Epithelial cell of esophagus (primary cell): ENCODE measurements at places on chromosomes 5 and 9.

DNA sequence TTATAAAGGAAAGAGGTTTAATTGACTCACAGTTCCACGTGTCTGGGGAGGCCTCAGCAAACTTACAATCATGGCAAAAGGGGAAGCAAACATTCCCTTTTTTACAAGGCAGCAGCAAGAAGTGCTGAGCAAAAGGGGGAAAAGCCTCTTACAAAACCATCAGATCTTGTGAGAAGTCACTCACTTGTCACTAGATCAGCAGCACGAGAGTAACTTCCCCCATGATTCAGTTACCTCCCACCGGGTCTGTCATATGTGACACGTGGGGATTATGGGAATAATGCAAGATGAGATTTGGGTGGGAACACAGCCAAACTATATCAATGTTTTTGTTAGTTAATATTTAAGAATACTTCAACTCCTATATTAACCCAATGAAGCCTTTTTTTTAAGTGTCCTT, 275.2 kb upstream of the CDH9 start:
- DNase-seq, result no peak

DNA sequence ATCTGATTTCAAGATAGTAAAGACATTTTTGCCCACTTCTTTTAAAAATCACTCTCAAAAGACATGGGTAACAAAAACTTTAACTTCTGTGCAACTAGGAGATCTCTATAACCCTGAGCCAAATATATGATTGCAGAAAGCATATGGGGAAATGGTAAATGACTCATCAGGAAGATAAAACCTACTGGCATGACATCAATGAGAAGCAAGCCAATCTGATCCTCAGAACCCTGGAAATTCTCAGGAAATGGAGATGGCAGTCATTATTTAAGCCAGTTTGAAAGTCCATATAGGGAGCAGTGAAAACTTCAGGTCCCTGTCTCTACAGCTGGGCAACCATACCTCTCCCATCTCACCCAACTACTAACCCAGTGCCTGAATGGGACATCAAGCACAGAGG, 249.7 kb upstream of the NREP start:
- peak; percentile 49 for DNase-seq

DNA sequence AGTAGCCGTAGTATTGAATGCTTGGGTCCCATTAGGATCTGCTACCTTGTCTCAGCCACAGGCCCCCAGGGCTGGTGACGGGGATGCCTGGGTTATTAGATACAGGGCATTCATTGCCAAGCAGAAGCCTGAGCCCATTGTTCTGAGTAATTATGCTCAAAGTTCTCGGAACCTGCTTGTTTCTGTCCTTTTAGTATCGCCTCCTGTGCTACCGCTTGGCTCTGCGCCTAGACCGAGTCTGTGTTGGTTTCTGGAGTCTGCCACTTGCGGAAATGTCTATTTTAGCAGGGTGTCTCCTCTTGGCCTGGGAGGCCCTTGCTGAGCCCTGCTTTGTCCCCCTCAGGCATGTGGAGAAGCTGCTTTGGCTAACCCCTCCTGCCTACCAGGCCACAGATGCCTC, 506.1 kb downstream of the BNC2 start:
- no peak for DNase-seq

- no peak for DNase-seq
Observed at GRCh38 chr5:144162686-144163085, 7.8 kb downstream of the YIPF5 start.

DNA sequence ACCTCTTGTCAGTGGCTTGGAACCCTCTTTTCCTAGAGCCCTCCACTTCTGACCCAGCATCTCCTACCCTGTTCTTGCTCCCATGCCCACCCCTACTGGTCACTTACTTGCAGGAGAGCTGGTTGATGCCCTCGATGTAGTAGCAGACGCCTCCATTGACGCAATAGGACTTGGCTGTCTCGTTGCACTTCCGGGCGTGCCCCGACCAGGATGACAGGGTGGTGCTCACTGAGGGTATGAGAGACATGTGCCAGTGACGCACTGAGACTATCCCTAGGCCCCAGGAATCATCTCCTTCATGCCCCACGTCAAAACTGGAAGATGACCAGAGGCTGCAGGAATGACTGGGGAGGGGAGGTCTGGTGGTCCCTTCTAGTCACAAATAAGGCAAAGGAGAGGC, 76.0 kb downstream of the PSD2 start:
- DNase-seq, result peak; percentile 39

- DNase-seq, result peak; percentile 33
Observed at GRCh38 chr9:110278080-110278707, 21.9 kb upstream of the TXN start.

GRCh38 chr9:1938675-1939170, 76.4 kb upstream of the SMARCA2 start:
- no peak for DNase-seq

GRCh38 chr5:469752-470483, 26.9 kb downstream of the EXOC3 start:
- DNase-seq, result no peak

GRCh38 chr5:126755593-126755992, 21.3 kb upstream of the LMNB1 start:
- DNase-seq, result no peak

GRCh38 chr5:151125421-151125820, 32.2 kb downstream of the ANXA6 start:
- no peak for DNase-seq

DNA sequence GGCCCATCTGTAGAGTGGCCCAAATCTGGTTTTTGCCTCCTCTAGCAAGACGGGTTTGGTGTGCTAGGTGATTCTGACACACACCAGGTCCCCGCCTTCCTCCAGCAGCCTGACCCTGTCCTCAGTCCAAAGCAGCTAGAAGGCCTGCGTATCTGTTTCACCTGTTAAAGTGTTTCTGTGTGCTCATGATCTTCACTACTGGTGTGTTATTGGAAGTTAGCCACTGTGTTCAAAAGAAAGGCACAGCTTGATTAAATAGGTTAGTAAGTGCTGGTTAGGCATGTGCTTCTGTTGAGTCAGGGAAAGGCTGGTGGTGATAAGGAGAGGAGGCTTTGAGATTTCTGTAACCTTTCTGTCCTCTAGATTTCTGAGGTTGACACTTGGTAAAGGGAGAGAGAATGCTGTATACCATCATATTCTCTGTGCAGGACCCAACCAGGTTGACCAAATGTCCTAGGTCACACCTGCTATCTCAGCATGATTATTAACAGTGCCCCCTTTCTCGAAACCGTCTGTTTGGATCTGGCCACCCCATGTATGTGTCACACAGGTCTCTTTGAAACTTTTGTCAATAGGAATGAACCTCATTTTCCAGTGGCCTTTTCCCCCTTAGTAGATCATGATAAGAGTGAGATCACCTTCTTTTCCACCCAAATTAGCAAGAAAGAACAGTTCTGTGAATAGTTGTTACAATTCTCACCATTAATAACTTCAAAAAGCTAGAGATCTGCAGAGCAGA, 58.8 kb downstream of the ARHGAP26 start:
- no peak for DNase-seq
